Aortic smooth muscle cell (primary cell): ENCODE measurements at places on chromosomes 3 and 15. TPM values are rescaled to one million over a fixed set of nuclear protein-coding genes. Genes with fewer than 3 reads are reported as not detected.

The TMEM89 gene
- not detected in 2 replicates for total RNA-seq

The MME gene
- 22.7 and 35.8 TPM in 2 replicates for total RNA-seq

The IL5RA gene
- not detected in 2 replicates for total RNA-seq

The USP8 gene
- total RNA-seq, result 36.3 and 52.0 TPM in 2 replicates
